MM.1S (cell line): ENCODE measurements at places on chromosomes 1 and 21.

DNA sequence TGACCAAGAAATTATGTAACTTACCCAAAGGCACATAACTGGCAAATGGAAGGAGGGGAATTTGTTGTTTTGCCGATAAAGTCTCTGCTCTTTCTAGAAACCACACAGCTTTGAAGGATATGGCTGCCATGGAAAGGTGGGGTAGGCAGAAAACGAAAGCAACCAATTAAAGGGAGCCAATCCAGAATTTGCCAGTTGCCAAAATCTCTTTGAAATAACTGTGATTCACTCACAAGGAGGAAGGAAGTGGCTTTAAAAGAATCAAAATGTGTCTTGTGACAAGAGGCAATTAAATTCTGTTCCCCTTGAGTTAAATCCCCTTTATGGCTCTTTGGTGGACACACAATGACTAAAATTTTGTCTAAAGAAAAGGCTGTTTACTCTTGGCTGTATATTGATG lies 61.2 kb upstream of the CCDC190 start:
- no peak for DNase-seq

DNA sequence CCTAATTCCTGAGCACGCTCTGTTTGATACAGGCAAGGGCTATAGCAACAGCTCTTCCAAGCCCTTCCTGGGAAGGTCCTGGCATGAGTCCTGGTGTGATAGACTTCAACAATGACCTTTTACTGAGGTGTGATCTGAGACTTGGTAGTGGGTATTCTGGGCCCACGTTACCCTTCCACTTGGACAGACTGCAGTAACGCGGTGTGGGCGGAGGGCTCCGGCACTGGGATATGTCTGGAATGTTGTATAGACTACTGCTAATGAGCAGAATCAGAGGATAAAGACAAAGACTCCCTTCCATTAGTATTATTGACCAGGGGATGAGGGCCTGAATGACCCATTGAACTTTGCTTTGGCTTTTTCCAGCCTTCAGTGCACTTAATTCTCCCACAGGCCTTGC lies 262.3 kb downstream of the RWDD3 start:
- DNase-seq: no peak

GRCh38 chr21:33817663-33818451 lies 97.7 kb downstream of the ATP5PO start:
- DNase-seq: no peak

DNA sequence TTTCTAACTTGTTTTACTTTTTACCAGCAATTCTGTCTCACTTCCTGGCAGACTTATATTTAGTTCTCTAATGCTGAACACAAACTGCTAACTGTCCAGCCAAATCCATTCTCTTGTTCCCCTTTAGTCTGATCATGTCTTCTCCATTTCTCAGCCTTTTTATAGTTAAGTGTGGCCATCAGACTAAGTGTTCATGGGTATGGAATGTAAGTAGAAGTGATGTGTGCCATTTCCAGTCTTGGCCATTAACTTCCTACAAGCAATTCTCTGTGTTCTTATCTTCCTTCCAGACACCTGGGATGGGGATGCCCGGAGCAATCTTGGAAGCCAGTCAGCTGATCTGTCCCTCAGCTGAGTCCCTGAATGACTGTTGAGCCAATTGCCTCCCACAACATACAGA lies 165.8 kb downstream of the ST6GALNAC3 start:
- DNase-seq: no peak

DNA sequence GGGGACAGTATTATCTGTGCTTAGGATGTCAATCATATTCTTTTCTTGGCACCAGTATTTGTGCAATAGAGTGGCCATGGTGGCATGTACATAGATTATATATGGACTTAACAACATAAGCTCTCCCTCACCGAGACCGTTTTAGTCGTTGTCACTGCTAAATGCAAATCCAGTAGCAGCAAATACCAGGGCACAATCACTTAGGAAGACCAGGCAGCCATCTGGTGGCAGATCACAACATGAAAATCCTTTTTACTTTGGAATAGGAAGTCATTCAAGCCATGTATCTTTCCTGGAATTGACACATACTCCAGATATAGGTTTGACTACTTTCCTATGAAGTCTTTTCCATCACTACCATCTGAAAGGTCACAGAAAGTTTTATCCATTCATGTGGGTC lies 53.2 kb upstream of the C1orf87 start:
- no peak for DNase-seq

DNA sequence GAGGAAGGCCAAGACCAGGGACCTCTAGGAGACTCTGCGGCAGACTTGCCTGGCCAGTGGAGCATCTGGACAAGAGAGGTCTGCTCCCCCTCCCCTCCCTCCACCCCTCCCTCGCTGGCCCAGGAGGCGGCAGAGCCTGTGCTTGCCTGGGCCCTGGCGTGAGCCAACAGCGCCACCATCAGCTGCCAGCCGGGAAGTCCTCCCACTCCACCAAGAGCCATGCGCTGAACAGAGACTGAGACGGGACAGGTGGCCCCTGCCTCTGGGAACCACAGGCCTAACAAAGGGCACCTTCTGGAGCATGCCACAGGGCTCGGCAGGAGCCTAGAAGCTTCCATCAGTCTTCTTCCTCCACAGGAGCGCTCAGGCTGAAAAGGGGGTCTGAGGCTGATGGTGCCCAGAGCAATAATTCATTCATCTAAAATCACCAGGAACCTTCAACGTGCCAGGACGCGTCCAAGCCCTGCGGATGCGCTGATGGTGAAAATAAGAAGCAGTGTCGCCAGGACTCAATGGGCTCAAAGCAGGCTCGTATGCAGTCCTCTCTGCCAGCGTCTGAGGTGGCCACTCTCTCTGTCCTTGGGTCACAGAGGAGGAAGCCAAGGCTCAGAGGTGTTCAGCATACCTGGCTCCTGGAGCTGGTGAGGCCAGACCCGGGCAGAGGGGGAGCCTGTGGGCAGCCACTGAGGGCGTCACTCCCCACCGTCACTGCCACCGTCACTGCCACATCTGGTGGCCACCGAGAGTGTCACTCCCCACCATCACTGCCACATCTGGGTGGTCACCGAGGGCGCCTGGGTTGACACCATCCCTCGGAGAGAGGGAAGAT lies 161.2 kb downstream of the NPHP4 start:
- DNase-seq: no peak

DNA sequence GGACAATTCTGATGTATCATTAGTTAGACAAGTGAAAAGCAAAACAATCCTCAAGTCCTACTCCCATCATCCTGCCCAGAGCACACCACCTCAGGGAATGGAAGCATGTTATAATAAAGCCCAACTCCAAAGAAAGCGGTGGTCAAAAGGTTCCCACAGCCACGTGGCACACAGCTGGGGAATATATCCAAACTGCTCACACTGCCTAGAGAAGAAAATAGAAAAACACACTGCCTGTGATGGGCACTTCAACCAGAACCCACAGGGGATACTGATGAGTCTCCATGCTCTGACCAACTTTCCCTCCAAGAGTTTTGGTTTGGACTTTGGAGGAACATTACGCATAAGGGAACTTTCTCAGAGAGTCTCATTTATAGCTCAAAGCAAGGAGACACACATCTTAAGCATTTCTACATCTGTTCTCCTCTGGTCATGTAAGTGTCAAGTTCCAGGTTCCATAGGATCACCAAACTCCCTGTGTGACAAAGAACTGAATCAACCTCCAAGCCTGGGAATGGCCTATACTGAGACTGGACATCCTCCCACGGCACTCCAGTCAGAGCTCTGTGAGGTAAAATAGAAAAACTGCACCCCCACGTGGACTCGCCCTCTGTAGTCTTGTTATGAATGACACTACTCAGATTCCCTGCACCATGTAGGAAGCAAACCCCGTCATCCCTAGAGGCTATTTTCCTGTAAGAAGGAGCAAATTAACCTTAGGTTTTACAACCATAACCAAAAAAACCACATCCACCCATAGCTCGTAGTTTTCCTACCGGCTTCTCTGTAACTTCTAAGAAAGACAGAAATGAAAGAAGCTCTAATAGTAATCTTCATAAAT lies 12.2 kb downstream of the DSTYK start:
- DNase-seq: no peak

- DNase-seq: no peak
Observed at GRCh38 chr1:12591267-12591938, 26.6 kb downstream of the DHRS3 start.
